Stimulated activated CD8-positive, alpha-beta memory T cell treated with anti-CD3 and anti-CD28 coated beads, Interleukin-15, amount 100 ng/mL, for 24 hours (primary cell): ENCODE measurements at places on chromosomes 5 and 9.

DNA sequence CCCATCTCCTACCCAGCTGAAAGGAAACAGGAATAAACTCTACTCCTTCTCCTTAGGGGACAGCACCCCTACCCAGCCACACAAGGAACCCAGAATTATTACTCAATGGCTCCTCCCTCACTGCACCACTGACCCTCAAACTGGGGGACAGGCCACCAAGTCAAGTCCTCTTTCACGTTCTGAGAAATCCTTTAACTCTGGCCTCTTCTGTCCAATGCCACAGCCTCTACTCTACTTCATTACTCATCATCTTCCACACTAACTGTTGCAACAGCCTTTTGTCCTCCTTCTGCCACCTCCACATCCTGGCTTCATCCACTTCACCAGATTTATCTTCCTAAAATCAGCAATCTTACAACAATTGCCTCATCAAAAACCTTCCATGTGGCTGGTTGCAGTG is 6.8 kb downstream of the TTC39B start:
- no peak for DNase-seq

DNA sequence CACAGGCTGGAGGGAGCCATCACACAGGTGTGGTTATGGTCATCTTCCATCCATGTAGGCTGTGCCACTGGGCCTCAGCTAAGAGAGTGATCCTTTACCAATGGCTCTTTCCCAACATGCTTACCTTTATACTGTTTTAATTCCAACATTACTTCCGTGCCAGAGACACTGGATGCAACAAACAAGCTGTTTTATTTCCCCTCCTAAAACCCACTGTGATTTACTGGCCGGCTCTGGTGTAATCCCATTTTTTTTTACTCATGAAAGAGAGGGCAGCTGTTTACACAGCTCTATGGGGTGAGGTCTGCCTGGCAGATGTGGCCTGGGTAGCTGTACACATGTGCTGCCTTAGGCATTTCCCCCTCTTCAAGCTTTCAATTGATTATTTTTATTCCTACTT is 58.5 kb downstream of the MACROH2A1 start:
- DNase-seq: no peak

DNA sequence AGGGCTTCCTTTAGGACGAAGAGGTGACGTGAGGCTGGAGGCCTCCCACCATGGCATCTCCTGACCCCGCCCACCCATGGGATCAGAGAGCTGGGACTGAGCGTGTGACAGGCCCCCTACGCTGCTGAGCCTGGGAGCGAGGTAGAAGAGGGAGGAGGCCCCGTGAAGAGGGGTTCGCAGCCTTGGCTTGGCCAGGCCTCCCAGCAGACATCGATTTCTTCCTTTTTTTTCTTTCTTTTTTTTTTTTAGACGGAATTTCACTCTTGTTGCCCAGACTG is 39.5 kb downstream of the PTGES start:
- DNase-seq: no peak

- no peak for DNase-seq
These were observed 140.1 kb upstream of the NR3C1 start for GRCh38 chr5:143543358-143544255.

GRCh38 chr5:106127985-106128384 is 1542.8 kb downstream of the EFNA5 start:
- DNase-seq: no peak
